ENCODE measurements at places on chromosomes 3 and 15. TPM values are rescaled to one million over a fixed set of nuclear protein-coding genes. Genes with fewer than 3 reads are reported as not detected.

The TMEM108 gene
- 3.0 TPM for total RNA-seq

DNA sequence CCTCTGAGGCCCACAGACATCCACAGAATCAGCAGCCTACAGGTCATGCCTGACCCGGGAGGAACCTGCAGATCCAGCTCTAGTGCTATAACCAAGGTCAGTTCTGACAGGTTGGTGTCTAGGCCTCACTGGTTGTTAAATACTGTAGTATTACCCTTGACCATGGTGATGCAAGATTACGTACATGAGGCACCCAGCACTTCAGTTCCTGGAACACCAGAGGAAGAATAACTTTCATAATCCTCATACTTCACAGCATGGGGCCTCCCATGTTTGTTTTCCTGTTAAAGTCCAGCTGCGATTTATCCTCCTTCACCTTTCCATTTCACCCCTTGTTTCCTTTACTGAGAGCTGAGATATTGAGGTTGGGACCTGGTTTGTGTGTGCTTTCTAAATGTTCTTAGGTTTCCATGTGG lies 34.4 kb upstream of the GLCE start:
- H3K36me3 ChIP-seq = no peaks in the 10 kb centered on the region
- H3K4me3 ChIP-seq = no peak overlapping the region
- DNase-seq = no peak
- H3K27me3 ChIP-seq = no peaks in the 10 kb centered on the region
- peaks cover 10% of the 10 kb centered on the region for H3K4me1 ChIP-seq

DNA sequence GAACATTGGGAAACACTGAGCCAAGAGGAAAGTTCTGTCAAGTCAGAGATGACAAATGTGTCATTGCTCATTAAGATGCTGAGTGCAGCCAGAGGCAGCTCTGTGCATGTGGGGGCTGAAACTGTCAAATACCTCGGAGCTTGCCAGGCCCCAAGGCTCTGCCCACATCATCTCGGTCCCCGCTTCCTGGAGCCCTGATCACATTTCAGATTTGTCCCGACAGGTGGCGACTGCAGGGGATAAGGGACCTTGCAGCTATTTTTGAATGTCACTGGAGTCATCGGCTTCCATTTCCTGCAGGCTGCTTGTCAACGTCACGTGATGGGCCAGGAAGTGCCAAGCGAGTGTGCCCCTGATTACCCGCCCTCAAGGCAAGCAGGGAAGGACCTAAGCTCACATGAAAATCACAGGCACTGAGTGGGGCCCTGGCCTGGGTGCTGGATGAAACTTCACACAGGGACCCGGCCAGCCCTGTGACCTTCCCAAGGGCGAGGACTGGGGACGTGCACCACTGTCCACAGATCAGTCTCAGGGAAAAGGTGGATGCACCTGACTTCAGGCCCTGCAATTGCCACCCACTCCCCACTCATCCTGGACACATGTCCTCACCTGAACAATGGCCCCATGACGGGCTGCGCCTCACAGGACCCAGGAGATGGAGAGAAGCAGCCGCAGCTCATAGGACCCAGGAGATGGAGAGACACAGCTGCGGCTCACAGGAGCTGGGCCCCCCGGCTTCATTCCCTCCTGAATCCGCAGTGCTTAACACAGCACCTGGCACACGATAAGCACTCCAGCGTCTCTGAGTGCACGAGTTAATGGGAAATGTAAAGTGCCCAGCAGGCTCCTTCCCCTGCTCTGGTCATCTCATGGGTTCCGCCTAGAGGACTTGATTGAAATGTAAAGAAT lies 73.4 kb downstream of the NUP210 start:
- no peaks in the 10 kb centered on the region for H3K4me1 ChIP-seq
- H3K4me3 ChIP-seq = no peak overlapping the region
- no peak overlapping the region for H3K27ac ChIP-seq
- H3K27me3 ChIP-seq = no peaks in the 10 kb centered on the region
- no peak for DNase-seq

DNA sequence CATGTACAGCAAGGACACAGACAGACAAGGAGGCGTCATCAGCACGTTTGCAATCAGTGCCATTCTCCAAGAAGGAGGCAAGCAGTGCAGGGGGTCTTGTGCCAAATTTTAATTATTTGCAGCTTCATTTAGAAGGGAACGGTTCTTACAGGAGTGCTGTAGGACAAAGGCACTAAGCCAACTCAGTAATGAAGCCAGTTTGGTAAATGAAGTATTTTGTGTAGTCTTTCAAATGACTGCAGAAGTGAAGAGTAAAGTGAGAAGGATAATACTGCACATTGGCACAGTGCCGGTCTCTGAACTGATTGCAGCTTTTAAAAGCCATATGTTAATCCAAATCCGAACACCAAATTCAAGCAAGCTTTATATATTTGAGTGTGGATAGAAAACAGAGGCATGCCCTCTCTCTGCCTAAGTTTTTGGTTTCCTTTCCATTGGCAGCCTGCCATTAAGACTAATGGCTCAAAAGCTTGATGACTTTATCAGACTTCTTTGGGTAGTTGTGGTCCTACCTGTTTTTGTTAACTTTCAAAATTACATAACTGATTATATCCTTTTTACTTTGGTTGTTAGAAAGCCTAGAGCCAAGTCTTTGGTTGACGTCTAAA lies 101.3 kb downstream of the SENP2 start:
- H3K27me3 ChIP-seq = no peaks in the 10 kb centered on the region
- no peak for DNase-seq
- no peak overlapping the region for H3K27ac ChIP-seq
- H3K36me3 ChIP-seq = no peaks in the 10 kb centered on the region
- no peaks in the 10 kb centered on the region for H3K4me1 ChIP-seq

The MEGF11 gene
- not detected for total RNA-seq

DNA sequence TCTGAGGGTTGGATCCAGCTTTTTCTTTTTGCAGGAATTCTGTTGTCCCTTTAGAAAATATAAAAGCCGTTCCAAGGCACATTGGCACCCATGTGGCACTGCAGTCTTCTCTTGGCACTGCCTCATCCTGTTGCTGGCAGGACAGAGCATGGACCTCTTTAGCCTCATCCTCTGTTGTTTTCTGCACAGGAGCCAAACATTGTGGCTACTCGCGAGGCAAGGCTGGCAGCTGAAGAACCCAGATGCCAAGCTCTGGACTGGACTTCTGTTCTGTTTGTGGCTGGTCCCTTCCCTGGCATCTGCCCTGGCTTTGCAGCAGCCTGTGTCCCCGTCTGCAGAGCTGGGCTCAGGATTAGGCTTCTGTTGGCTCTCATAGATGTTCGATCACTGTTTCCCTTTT lies 224.7 kb upstream of the TBC1D5 start:
- H3K27me3 ChIP-seq = no peaks in the 10 kb centered on the region
- no peaks in the 10 kb centered on the region for H3K4me1 ChIP-seq
- no peak for DNase-seq
- no peak overlapping the region for H3K4me3 ChIP-seq

DNA sequence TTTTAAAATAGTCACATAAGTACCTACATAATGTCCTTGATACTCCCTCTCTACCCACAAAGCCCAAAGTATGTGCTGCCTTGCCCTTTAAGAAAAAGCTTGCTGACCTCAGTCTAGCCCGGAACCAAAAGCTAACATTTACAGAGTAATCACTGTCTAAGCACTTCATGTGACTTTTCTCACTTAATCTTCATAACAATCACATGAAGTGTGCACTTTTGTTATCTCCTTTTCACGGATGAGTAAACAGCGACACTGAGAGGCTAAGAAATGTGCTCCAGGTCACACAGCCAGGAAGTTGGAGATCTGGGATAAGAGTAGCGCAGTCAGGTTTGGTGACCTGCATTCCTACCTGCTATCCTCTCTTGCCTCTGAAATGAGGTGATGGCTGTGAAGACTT lies 194.0 kb downstream of the ITPR1 start:
- no peak overlapping the region for H3K27ac ChIP-seq
- H3K4me1 ChIP-seq = no peaks in the 10 kb centered on the region
- no peak overlapping the region for H3K4me3 ChIP-seq
- H3K36me3 ChIP-seq = peaks cover 52% of the 10 kb centered on the region
- no peak for DNase-seq

The ACKR4 gene
- 3.2 TPM for total RNA-seq

GRCh38 chr15:25931851-25932250 lies 68.7 kb upstream of the ATP10A start:
- no peak for DNase-seq
- H3K36me3 ChIP-seq = no peaks in the 10 kb centered on the region
- H3K27me3 ChIP-seq = no peaks in the 10 kb centered on the region
- no peak overlapping the region for H3K27ac ChIP-seq

DNA sequence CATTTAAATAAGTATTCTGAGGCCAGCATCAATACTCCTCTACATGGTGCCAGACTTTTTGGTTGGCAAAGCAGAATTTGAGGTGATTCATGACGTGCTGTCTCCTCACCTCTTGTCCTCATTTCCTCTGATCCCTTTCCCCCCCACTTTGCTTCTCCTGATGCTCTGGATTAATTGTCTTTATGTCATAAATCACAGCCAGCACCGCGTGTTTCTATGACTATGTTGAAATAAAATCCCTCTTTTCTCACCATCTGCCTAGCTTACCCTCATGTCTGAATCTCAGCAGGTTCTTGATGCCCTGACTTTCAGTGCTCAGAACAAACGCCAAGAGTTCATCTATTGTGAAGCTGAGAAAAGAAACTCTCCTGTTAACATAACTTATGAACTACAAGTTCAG lies 19.7 kb upstream of the PTPRG start:
- no peak overlapping the region for H3K4me3 ChIP-seq
- H3K27me3 ChIP-seq = no peaks in the 10 kb centered on the region

DNA sequence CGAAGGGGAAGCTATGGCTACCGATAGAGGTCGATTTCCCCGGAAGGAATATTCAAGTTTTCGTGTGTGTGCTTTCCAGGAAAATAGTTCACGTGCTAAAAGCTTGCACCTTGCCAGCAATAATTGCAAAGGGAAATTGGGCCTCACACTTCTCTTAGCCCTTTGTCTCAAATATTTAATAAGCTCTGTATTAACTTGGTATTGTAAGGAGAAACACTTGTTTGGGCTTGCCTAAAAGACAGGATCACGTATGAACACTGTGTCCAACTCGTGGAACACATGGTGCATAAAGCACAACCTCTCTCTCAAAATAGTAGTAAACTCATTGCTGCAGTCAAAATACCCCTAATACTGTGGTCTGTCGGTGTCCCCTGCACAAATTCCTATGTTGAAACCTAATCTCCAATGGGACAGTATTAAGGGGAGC lies 352 bp upstream of the TMF1 start:
- H3K4me1 ChIP-seq = peaks cover 34% of the 10 kb centered on the region
- H3K27ac ChIP-seq = peak overlapping the region; percentile 97
- H3K4me3 ChIP-seq = peak overlapping the region; percentile 80
- no peak for DNase-seq

DNA sequence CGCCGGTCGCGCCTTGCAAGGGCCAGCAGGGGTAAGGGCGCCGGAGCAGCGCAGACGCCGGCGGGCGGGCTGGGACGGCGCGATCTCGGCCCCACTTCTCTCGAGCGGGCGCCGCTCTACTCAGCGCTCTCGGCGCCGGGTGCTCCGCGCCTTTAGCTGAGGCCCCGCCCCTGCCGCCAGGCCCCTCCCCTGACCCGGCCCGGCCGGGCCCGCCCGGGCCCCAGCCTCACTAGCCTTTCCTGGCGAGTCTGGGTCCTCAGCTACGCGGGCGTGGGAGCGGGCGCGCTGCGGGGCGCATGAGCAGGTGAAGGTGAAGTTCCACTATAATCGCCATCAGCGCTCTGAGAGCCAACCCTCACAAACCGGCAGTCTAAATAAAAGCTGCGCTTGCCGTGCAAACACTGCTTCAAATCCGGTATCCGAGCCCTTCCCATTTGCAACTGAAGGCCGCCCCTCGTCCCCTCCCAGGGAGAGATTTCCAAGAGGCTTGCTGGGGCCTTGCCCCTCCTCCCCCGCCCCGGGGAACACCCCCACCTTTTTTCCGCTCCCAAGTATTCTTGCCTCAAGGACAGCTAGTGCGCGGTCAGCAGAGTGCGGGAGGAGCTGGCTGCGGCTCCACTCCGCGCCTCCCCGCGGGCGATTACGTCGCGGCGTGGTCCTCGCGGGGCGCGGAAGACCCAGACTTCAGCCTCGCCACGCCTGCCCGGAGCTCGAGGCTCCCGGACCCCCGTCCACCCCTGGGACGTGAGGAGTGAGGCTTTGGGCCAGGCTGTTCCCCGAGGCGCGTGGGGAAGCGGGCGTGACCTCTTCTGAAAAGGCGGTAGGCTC lies at the start of gene RPP25:
Gene RPP25 (minus strand): TSS at position 125 of the 828 bp plus-strand sequence. CDS start 189 bp downstream, outside the sequence.
- H3K27ac ChIP-seq = peak within 1 kb of the TSS; percentile 72
- DNase-seq = peak; percentile 90
- peak within 1 kb of the TSS; percentile 65 for H3K4me3 ChIP-seq
- peaks cover 30% of the 10 kb centered on the region for H3K27me3 ChIP-seq

DNA sequence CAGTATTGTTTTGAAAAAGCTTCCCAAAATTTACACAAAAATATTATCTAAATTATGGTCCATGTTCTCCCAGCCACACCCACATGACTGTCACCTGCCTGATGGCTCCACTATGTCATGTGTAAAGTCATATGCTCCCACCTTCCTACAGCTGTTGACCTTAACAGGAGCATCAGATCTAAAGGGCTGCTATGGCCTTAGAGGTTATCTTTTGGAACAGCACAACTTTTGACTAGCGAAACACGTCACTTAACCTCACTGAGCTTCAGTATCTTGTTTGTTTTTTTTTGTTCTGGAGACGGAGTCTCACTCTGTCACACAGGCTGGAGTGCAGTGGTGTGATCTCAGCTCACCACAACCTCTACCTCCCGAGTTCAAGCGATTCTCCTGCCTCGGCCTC lies 64.4 kb downstream of the PRKAR2A start:
- no peak for DNase-seq
- no peak overlapping the region for H3K27ac ChIP-seq
- H3K27me3 ChIP-seq = no peaks in the 10 kb centered on the region
- H3K36me3 ChIP-seq = peaks cover 21% of the 10 kb centered on the region

The MESD gene
- total RNA-seq = 14.6 TPM

The LNP1 gene
- total RNA-seq = 3.6 TPM

GRCh38 chr3:195197765-195198425 lies 73.1 kb downstream of the XXYLT1 start:
- H3K27ac ChIP-seq = no peak overlapping the region
- H3K4me1 ChIP-seq = peaks cover 26% of the 10 kb centered on the region
- no peak overlapping the region for H3K4me3 ChIP-seq
- H3K36me3 ChIP-seq = no peaks in the 10 kb centered on the region

GRCh38 chr15:35858707-35859106 lies 312.7 kb upstream of the DPH6 start:
- H3K27me3 ChIP-seq = no peaks in the 10 kb centered on the region
- H3K4me1 ChIP-seq = no peaks in the 10 kb centered on the region
- DNase-seq = no peak

The TRPC1 gene
- 21.4 TPM for total RNA-seq

DNA sequence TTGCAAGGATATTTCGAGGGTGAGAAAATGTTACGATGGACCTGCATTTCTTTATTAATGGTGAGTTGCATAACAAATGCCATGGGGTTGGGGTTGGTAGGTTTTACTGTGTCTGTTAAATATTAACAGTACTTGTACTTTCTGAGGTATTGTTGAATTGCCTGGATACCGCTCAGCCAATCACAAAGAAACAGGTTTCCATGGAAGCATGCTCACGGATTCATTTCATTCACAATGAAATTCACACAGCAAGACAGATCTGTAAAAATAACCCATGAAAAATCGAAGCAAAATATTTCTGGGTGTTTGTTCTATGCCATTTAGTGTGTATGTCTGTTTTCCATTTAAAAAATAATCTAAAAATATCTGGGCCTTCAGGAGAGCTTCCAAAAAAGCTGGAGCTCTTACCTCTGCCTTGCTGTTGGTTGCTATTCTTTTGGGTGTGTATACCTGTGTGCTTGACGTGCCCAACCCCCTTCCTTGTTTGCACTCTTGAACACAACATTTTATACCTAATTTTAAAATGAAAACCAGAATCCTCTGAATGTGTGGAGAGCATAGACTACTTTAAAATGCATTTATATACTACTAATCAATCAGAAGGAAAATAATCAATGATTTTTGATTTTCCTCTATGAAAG lies 479.8 kb upstream of the TBL1XR1 start:
- no peak overlapping the region for H3K27ac ChIP-seq
- no peaks in the 10 kb centered on the region for H3K27me3 ChIP-seq
- peaks cover 30% of the 10 kb centered on the region for H3K4me1 ChIP-seq
- H3K4me3 ChIP-seq = no peak overlapping the region

The CLRN1 gene
- not detected for total RNA-seq
